ENCODE measurements at places on chromosomes 5 and 9.

- no peak for DNase-seq
Measured at GRCh38 chr9:88396836-88397577, 8.8 kb downstream of the SPIN1 start.

- peak; percentile 53 for DNase-seq
Measured at GRCh38 chr5:154755361-154756008, at the start of gene LARP1. Gene LARP1, plus strand, starts transcription at chr5:154755377. Its CDS starts 381 bp downstream, at chr5:154755758.

DNA sequence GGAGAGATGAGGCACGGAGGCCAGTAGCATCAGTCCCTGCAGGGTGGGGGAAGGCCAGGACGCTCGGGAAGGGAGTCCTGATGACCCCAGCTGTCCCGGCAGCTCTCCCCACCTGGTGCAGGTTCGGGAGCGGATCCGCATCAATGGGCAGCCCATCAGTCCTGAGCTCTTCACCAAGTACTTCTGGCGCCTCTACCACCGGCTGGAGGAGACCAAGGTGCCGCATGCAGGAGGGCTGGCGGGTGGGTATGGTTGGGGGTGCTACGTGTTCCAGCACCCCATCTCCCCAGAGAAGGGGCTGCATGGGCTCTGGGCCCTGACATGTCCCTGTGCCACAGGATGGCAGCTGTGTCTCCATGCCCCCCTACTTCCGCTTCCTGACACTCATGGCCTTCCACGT lies 4.2 kb downstream of the FPGS start:
- DNase-seq = no peak

DNA sequence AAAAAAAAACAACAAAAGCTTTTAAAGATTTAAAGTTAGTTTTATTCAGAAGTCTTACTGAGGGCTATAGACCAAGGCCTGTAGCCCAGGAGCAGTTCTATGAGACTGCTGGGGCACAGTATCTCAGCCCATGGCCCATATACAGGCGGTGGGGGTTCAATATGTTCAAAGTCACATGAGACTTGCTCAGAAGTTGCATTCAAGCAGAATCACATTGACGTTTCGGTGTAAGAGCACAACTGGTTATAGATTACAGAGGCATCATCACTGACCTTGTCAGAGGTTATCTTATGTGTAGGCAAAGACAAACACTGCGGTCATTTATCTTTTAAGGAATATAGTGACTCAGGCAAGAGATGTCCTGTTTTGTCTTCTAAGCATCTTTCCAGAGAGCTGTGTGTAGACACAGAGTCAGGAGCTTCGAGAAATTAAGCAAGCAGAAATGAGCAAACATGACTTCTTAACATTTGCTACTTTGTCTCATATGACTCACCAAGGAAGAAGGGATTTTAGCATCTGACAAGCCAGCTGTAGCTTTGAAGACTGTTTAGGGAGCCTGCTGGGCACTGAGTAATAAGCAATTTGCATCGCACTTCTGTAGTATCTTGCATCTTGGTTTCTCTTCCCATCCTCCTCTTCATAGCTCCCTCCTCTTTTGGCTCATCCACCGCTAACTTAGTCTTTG lies 12.9 kb upstream of the F2RL1 start:
- DNase-seq = peak; percentile 45

GRCh38 chr5:76944638-76945037 lies 8.2 kb upstream of the CRHBP start:
- DNase-seq = no peak

DNA sequence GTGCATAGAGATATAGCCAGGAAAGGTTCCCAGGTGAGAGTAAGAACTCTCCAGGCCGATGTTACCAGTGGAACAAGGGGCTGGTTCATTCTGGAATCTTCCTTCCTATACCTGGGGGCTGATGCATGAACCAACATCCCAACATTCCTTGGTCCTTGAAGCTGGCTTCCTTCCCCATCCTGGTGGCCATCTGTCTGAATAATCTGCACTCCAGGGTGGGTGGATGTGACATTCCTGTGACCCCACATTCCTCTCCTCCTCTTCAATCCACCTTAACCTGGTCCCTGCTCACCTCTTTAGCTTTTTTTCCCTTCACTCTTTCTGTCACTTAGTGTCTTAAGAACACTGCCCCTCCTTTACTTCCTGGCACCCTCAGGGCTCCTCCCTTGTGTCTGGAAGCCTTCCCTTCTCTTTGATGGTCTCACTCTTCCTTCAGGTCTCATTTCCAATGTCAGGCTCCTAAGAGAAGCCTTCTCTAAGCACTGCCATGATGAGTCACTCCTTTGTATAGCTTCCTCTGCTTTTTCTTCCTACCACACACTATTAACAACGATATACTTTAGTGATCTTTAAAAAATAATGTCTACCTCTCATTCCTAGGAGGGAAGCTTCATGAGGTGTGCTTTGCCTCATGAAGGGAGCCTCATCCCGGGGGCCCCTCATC lies 80.3 kb downstream of the BOD1 start:
- no peak for DNase-seq

DNA sequence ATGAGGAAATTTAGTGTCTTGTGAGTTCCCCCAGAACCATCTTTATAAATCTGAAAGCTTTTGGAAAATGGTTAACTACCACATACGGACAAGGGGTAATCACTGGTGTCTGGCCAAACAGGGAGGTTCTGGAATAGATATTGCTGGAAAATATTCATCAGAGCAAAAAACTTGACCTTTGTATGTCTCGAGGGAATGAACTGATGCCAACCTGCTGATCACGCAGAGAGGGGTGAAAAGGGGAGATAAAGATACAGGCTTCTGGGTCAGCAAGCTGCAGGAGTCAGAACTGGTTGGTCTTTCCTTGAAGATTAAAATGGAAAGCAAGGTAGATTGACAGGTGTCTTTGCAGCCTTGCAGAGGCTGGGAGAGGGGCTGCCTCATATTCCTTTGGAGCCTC lies 35.5 kb downstream of the PSAT1 start:
- DNase-seq = no peak

- peak; percentile 79 for DNase-seq
Measured at GRCh38 chr9:97411789-97412625, at the start of gene TDRD7. Gene TDRD7, plus strand, starts transcription at chr9:97412096. Its CDS starts 16,370 bp downstream, at chr9:97428466.

GRCh38 chr5:170225326-170226128 lies 7.3 kb upstream of the C5orf58 start:
- DNase-seq = peak; percentile 42

DNA sequence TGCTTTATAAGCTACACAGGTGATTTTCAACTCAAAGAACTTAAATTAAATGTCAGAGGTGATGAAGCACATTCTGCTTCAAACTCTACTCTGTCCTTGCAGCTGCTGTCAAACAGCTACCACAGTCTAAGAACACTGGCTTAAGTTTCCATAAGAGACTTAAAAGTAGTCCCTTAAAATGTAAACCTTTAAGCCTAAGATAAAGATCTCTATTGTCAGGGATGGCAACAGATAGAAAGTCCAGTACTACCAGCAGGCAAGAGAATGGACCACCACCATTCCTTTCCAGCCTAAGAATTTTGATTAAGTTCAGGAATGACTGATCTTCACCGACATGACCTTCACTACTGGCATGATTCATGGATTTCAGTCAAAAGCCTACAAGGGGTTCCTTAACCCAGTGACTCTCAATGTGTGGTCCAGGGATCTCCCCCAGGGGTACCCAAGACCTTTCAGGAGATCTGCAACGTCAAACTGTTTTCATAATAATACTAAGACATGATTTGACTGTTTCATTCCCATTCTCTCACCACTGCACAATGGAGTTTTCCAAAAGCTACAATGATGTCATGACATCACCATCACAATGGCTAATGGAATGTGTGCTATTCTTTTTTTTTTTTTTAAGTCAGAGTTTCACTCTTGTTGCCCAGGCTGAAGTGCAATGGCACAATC lies 41.1 kb upstream of the PLPP6 start:
- DNase-seq = no peak

GRCh38 chr5:116299746-116300640 lies 215.2 kb downstream of the COMMD10 start:
- no peak for DNase-seq

DNA sequence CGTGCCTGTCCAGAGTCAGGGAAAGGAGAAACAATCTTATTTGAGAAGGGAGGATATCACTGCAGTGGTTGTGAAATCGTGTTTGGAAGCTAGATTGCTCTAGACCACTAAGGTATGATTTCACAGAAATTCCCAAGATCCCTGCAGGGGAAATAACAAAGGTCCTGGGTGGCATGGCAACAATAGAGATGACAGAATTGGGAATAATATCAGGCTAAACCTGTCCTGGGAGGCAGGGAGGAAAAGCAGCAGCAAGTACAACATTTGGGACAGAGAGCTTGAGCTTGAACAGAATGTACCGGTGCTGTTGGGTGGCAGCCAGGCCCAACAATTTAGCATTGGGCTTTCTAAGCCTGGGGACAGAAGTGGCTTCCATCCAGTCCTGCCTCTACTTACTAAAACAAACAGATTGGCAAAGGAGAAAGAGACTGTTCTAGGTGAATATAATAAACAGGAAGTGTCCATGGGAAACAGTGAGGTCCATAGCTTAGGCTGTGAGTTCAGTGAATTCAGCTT lies 17.0 kb upstream of the ARHGAP26 start:
- no peak for DNase-seq

DNA sequence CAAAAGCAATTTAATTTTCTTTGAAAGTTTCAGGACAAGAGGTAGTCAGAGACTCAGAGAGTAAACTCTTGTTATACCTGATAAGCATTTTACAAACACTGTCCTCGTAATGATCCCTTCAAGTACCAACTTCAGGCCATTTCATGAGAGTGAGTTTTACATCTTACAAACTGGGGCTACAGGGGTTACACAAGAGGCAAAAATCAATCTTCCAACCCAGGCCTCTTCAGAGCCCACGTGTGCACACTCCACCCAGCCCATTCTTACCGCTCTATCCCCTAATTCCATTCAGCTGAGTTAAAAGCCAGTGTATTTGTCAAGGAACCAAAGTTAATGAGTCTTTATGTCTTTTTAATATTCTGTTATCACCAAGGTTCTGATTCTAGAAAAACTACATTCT lies 46.5 kb downstream of the PSMB7 start:
- no peak for DNase-seq

DNA sequence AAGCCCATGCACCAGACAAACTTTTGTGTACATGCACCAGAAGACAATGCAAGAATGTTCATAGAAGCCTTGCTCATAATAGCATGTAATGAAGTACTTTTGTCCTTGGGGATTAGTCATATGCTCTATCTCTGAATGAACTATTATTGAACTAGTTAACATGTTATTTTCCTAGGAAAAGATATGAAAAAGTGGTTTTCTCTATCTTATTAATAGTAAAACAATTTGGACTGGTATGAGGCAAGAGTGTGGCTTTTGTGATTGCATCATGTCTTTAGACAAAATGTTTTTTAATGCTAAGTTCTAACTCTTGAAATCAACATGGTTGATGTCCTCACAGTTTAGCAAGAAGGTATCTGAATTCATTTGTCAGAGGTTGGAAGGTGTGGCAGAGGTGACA lies 55.7 kb upstream of the SPDL1 start:
- DNase-seq = no peak

- no peak for DNase-seq
Measured at GRCh38 chr5:19369048-19369447, 619.0 kb downstream of the CDH18 start.

DNA sequence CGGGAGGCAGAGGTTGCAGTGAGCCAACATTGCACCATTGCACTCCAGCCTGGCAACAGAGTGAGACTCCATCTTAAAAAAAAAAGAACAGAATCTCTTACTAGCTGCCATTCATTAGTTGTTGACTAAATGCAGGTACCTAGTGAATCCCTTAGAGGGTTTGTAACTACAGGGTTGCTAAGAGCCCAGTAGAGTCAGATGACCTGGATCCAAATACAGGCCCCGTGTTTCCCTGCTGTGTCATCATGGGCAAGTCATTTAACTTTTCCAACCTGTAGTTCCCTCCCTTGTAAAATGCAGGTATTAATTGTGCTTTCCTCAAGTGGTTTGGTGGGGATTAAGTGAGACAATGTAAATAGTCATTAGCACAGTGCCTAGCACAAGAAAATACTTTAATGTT lies 32.8 kb downstream of the PLAC8L1 start:
- no peak for DNase-seq

DNA sequence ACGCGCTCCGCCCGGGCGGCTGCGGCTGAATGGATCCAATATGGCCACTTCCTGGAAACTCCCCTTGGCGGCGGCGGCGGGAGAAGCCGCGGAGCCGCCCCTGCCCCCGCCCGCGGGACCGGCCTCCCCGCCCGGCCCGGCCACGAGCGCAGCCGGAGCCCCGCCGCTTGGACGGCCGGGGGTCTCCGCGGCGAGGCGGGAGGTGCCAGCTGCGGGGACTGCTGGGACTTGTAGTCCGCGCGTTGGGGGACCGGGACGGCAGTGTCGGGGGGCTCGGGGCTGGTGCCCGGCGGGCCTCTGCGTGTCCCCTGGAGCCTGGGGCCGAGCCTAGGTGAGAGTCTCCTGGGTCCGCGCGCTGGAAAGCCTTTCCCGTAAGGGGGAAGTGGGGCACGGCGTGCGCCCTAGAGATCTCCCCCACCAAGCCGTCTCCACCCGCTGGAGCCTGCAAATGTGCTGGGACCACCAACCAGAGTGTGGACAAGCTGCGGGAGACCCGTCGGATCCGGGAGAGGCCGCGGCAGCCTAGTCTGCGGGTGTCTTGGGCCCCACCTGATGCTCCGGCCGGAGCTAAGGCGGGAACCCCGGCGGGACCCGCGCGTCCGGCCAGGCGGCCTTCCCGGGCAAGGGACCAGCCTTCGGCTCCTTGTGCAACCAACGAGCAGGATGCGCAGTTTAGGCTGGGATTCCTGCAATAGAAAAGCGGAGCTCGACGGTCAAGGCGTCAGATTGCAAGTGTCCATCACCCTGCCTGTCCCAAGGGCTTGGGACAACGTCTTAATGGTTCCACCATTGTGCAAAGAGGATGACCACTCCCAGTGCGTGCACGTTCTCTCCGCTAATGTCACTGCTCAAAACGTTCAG lies at the start of gene SEPTIN8:
Gene SEPTIN8, minus strand, starts transcription at position 31 of the 861 bp plus-strand sequence. CDS start 102 bp downstream, outside the sequence.
- DNase-seq = peak; percentile 56

Data from HuH-7.5 (cell line).